Inflammatory macrophage treated with lipopolysaccharide for 1 hour (primary cell): ENCODE measurements at places on chromosomes 1 and 21.

GRCh38 chr1:43346636-43347035 lies 9.0 kb downstream of the MPL start:
- no peak for DNase-seq

GRCh38 chr1:233127157-233127556 lies 168.4 kb downstream of the PCNX2 start:
- no peak for DNase-seq

DNA sequence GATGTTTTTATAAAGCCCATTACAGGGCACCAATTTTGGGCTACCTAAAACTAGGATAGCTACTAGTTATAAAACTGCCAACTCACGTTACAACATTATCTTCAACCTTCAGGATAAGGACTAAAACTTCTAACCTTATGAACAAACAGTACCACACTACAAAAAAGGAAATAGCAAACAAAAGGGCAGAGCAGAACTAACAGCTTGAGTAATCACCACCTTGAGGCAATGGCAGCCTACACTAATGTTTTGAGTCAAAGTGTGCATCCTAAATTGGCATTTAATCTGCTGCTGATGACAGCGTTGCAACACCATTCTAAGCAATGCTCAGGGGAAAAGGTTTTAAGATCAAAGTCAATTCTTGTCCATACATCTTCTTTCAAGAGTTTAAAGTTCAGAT lies 27.2 kb downstream of the PTP4A2 start:
- peak; percentile 53 for DNase-seq

DNA sequence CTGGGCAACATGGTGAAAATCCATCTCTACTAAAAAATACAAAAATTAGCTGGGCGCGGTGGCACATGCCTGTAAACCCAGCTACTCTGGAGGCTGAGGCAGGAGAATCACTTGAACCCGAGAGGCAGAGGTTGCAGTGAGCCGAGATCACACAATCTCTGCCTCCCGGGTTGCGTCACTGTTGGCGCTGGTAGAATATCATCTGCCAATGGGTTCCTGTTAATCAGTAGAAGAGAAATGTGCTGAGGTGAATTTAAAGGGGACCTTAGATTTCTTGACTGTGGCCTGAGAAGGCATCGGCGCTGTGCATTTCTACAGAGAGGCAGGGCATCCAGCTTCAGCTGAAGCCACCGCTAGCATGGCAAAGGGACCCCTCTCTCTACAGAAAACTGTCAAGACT lies 68.0 kb downstream of the TGFB2 start:
- DNase-seq, result no peak

DNA sequence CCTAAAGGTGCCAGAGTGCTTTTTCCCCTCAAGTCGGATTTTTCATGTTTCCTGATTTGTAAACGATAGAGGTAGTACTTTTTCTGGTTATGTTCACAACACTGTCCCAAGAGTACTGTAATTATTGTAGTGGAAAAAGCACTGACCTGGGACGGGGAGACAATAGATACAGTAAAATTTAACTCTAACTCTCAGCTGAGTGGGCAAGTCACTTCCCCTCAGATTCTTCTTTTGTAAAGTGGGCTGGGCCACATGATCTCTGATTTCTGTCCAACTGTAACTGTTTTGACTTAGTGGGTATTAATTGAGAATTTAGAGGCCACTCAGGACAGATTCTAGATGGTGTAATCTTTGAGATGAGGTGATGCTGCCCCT lies 19.1 kb downstream of the MARCKSL1 start:
- no peak for DNase-seq

- no peak for DNase-seq
Measured at GRCh38 chr1:64196074-64196870, 7.2 kb upstream of the UBE2U start.

DNA sequence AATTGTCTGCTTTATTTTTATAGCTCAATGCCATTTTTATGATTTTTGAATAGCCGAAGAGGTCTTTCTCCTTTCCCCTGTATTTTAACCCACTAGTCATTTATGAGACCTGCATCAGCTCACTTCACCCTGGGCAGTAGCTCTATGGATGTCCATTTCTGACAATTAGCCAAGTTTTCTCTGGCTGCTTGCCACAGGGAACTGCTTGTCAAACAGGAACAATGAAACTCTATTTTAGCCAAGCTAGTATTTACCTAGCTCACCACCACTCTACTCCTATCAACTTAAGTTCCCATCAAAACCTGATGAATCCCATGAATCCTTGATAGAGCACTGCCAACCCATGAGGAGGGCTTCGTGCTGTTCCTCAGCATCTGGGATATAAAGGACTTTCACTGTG lies 406.7 kb downstream of the RWDD3 start:
- no peak for DNase-seq

DNA sequence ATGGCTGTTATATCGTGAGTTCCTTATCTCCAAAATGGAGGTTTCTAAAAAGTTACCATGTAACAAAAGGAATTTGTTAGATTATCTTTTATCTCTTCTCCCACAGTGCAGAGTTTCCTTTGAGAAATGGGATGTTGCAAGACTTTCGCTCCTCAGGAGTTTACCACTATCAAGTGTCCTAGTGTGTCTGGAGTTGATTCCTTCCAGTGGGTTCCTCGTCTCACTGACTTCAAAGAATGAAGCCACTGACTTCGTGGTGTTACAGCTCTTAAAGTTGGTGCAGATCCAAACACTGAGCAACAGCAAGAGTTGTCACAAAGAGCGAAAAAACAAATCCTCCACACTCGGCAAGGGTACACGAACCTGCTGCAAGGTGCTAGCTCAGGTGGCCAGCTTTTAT lies 37.0 kb downstream of the SPAG17 start:
- no peak for DNase-seq

DNA sequence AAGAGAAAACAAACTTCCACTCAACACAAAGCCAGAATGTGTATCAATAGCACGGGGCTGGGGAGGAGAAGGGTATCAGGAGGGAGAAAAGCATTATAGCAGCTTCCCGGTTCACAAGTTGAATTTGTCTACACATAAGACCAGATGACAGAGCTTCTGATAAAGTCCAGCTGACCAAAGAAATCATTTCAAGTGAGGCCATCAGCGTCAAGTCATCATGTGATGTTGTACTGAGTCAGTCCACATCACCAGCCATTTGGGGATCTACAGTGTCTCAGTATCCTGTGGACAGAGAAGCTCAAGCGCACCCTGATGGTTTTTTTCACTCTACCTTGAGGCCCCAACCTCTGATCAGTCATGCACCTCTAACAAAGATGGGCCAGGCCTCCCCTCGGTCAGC lies 33.0 kb downstream of the SETD4 start:
- DNase-seq, result no peak

DNA sequence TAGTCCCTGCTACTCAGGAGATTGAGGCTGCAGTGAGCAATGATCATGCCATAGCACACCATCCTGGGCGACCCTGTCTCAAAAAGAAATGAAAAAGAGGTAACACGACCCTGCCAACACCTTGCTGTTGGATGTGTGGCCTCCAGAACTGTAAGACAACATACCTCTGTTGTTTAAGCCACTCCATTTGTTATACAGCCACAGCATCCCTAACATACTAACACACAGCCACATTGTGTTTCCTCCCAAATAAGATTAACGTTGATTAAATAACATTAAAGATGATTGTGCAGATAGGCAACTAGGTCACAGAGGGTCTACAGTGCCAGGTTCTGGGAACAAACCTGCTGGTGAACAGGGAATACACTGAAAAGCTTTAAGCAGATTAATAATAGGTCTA lies 170.4 kb downstream of the RERE start:
- DNase-seq, result no peak

DNA sequence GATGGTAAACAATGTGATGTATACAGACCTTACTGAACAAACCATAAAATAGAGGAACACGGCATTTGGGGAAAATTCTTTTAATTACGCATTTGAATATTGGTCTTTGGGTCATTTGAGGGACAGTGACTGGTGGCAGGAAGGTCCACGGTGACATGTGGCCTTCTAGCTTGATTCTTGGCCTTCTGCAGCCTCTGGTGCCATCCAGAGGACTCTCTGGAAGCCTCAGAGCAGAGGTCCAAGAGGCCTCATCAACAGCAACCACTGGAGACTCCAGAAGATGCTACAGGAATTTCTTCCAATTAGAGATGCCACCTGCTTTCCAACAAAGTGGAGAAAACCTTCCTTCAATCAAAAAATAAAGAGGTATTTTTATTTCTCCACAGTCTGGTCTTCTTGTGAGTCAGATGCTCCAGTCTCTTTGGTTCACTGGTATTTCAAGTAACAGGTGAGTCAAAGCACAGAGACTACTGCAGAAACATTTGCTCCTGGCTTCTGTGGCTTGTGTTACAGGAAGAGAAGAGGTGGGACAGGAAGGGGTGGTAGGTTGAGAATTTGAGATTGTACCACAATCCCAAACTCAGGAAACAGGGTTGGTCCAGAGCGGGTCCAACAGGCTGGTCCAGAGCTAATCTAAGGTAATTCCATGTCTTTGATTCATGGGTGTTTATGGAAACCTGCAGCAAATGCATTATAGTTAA lies 2.7 kb upstream of the F5 start:
- no peak for DNase-seq

DNA sequence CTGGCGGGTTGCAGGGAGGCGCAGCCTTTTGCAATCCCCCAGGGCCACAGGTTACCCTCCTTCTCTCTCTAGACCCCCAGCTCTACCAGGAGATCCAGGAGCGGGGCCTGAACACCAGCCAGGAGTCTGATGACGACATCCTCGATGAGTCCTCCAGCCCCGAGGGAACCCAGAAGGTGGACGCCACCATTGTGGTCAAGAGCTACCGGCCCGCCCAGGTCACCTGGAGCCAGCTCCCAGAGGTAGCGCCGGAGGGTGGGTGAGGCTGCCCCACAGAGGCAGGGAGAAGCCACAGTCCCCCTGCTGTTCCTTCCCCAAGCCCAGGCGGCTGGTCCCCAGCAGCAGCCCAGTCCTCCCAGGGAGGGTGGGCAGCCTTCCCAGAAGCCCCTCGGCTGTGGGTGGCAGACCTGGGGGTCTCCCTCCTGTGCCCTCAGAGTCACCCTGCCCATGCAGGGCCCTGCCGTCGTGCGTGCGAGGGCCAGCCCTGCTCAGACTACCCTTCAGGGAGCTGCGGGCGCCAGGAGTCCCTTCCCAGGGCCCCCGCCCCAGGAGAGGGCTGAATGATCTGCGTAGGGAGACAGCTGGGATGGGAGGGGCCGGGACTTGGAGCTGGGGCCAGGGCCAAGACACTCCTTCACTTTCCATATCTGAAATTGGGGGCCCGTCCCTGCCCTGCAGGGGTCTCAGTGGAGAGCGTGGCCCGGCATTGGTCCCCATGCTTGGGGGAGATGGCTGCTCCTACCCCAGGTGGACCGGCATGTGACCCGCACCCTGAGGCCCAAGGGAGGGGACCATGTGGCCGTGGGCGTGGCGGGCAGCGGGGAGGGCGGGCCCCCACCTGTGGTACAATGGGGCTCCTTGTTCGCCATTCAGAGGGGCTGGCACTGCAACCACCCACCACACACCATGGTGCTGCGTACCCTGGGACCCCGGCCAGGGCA lies 12.9 kb downstream of the ARHGEF16 start:
- DNase-seq, result no peak

DNA sequence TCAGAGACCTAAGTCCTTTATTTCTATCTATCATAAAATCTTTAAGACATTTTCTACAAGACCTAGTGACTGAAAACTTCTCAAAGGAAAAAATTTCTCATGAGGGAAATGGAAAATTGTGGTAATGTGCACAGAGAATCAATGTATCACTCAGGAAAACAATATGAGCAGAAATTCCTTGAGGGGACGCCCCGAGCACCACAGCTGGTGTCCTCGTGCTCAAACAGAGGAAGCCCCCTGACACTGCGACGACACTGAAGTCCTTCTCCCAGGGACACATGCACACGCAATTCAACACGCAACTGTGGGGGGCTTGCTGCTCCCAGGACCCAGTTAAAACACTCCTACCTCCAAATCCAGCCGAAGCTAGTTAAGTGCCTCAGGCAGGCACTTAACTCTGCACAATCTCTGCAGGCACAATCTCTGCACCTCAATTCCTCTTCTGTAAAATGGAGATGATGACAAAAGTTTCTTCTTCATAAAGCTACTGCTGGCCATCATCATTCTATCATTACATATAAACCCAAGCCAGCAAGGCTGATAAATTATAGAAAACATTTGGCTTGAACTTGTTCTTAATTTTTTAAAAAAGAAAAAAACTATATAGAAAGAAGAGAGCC lies 16.0 kb downstream of the ZBTB17 start:
- no peak for DNase-seq

- no peak for DNase-seq
Measured at GRCh38 chr1:116886291-116886878, 23.3 kb upstream of the PTGFRN start.

- DNase-seq, result no peak
Measured at GRCh38 chr1:109630081-109630897, 10.7 kb downstream of the AMPD2 start.

DNA sequence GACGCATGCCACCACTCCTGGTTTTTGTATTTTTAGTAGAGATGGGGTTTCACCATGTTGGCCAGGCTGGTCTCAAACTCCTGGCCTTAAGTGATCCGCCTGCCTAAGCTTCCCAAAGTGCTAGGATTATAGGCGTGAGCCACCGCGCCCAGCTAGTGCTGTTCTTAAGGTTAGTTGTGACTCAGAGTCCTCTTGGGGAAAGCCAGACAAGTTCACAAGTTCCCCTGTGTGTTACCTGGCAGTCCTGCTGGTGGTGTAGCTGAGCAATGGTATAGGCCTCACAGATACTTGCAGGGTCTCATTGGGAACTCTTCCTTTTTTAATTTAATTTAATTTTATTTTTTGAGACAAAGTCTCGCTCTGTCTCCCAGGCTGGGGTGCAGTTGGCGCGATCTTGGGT lies 10.6 kb downstream of the CFAP126 start:
- DNase-seq, result no peak

GRCh38 chr1:26597629-26598039 lies 68.1 kb downstream of the RPS6KA1 start:
- peak; percentile 90 for DNase-seq
